GM12878 (cell line): ENCODE measurements at places on chromosomes 3 and 15. TPM values are rescaled to one million over a fixed set of nuclear protein-coding genes. Genes with fewer than 3 reads are reported as not detected.

- no peaks in the 10 kb centered on the region for H3K4me1 ChIP-seq
- no peak for DNase-seq
- H3K27me3 ChIP-seq, result no peaks in the 10 kb centered on the region
- no peak overlapping the region for H3K4me3 ChIP-seq
- H3K36me3 ChIP-seq, result no peaks in the 10 kb centered on the region
Observed at GRCh38 chr3:71629711-71630110, 46.2 kb upstream of the FOXP1 start.

GRCh38 chr15:88932875-88933330 lies 19.7 kb upstream of the MFGE8 start:
- no peaks in the 10 kb centered on the region for H3K4me1 ChIP-seq
- H3K27ac ChIP-seq, result no peak overlapping the region
- no peak overlapping the region for H3K4me3 ChIP-seq
- no peak for DNase-seq
- H3K27me3 ChIP-seq, result peaks cover 2% of the 10 kb centered on the region

DNA sequence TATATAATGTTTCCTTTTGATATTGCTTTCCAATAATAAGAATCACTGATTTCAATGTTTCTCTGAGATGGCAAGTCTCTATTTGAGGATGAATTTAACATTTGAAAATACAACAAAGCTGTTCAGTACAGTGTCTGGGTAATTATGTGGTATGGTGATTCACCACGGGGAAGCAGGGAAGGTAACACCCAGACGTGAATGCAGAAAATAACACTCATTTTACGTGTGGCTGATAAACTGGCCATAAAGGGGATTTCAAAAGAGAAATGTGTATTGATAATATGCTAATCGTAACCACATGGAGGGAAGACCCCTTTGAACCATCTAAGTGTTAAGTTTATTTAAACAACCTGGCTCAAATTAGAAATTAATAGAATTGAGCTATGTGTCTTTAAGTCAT lies 344.6 kb downstream of the GRM7 start:
- H3K27me3 ChIP-seq, result no peaks in the 10 kb centered on the region
- H3K4me1 ChIP-seq, result no peaks in the 10 kb centered on the region
- DNase-seq, result peak; percentile 28
- no peak overlapping the region for H3K27ac ChIP-seq
- no peaks in the 10 kb centered on the region; the same call in 1 of the 2 replicates for H3K36me3 ChIP-seq
- H3K4me3 ChIP-seq, result no peak overlapping the region

DNA sequence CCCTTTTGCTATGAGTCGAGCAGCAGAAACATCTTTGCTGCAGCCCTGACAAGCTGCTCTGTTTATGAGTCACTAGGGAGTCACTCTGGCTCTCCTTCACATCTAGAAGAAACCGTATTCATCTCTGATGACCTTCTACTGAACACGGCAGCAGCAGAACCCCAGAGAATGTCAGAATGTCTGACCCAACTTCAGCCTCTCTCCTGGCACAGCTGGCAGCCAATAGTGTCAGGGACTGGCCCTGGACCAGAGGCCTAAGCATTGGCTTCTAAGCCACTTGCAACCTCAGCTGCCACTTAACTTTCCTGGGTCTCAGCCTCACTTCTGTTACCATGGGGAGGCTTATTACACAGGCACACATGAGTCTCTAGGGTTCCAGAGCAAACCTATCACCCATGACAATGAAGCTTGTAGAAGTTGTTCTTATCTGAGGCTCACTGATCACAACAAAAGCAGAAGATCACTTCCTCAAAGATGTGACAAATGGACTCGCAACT lies 184.1 kb upstream of the TLE3 start:
- no peaks in the 10 kb centered on the region; the same call in 1 of the 2 replicates for H3K27me3 ChIP-seq
- no peak overlapping the region for H3K4me3 ChIP-seq
- H3K36me3 ChIP-seq, result no peaks in the 10 kb centered on the region
- DNase-seq, result no peak

DNA sequence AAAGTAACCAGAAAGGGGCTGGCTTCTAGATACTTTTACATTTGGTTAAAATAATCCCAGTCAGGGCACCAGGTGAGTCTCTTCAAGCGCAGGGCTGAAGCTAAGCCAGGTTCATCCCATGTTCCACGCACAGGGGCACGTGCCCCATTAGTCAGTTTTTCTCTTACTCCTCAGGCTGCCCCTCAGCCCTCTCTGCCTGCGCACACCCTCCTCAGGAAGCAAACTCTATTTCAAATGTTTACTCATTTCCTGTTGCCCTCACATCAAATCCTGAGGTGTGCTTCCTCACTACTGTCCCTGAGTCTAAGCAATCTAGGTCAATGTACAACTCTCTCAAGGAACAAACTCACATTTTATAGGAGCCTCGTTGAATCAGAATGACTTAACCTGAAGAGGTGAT lies 48.5 kb downstream of the THBS1 start:
- H3K4me3 ChIP-seq, result no peak overlapping the region
- DNase-seq, result no peak
- no peak overlapping the region for H3K27ac ChIP-seq
- no peaks in the 10 kb centered on the region for H3K27me3 ChIP-seq

The MORC1 gene
- total RNA-seq, result not detected in 2 replicates

DNA sequence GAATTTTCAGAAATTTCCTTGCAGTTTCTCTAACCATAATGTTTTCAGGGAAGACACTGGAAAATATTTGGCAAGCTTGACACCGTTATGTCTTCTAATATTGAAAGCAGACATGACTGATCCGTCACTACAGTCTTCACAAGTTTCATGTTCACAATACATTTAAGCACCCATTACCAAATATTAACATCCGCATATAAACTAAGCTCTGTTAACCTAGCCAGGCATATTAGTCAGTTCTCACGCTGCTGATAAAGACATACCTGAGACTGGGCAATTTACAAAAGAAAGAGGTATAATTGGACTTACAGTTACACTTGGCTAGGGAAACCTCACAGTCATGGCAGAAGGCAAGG lies 162.7 kb upstream of the LYSMD4 start:
- peak overlapping the region; percentile 78 for H3K27ac ChIP-seq
- no peak overlapping the region for H3K4me3 ChIP-seq
- no peak for DNase-seq
- no peaks in the 10 kb centered on the region for H3K27me3 ChIP-seq
- H3K4me1 ChIP-seq, result peaks cover 15% of the 10 kb centered on the region

The CAPN7 gene
- total RNA-seq, result 19.2 and 24.4 TPM in 2 replicates

GRCh38 chr15:40092256-40092978 lies 16.3 kb downstream of the BMF start:
- H3K4me3 ChIP-seq, result no peak overlapping the region
- DNase-seq, result no peak
- peaks cover 48% of the 10 kb centered on the region for H3K4me1 ChIP-seq
- H3K36me3 ChIP-seq, result peaks cover 18% of the 10 kb centered on the region
- H3K27ac ChIP-seq, result no peak overlapping the region

- no peaks in the 10 kb centered on the region for H3K27me3 ChIP-seq
- DNase-seq, result no peak
- no peaks in the 10 kb centered on the region for H3K4me1 ChIP-seq
- H3K4me3 ChIP-seq, result no peak overlapping the region
- H3K36me3 ChIP-seq, result no peaks in the 10 kb centered on the region
Observed at GRCh38 chr3:194279101-194279500, 72.0 kb downstream of the CPN2 start.

The BCL2A1 gene
- 183 and 212 TPM in 2 replicates for total RNA-seq

The GPR156 gene
- 0.08 TPM in 1 of 2 replicates, not detected in the other for total RNA-seq
